ENCODE measurements at places on chromosomes 7 and 10.

DNA sequence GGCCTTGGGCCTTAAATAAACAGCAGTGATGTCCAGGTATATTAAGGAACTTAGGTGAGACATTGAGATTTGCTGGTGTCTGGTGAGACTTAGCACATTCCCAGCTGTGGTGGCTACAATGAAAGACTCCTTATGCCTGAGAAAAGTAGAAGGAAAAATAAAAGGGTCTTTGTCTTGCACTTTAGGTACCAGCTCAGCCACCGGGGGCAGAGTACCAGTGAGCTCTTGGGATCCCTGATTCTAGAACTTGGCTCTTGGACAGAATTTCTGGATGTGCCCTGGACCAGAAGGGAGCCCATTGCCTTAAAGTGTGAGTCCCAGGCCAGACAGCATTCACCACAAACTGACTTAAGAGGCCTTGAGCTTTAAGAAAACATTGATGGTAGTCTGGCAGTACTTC, 1038.7 kb downstream of the SORCS3 start:
- no peak for DNase-seq

DNA sequence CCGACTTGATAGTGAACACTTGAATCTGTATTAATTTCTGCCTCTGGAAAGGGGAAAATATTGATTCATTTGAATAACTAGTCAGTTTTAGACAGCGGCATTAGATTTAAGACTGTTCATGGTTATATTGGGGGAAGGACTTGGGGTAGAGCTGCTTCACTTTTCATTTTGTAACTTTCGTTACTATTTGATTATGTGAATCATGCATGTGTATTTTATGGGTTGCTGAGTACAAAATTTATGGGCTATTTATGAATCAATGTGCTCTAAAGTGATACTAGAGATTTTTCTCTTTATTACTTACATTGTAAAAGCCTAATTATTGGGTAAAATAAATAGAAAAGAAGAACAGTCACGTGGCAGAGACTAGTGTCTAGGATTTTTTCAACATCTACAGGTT, 4.9 kb downstream of the GLUD1 start:
- no peak for DNase-seq

- no peak for DNase-seq
Measured at GRCh38 chr10:13617116-13617515, 30.4 kb downstream of the PRPF18 start.

DNA sequence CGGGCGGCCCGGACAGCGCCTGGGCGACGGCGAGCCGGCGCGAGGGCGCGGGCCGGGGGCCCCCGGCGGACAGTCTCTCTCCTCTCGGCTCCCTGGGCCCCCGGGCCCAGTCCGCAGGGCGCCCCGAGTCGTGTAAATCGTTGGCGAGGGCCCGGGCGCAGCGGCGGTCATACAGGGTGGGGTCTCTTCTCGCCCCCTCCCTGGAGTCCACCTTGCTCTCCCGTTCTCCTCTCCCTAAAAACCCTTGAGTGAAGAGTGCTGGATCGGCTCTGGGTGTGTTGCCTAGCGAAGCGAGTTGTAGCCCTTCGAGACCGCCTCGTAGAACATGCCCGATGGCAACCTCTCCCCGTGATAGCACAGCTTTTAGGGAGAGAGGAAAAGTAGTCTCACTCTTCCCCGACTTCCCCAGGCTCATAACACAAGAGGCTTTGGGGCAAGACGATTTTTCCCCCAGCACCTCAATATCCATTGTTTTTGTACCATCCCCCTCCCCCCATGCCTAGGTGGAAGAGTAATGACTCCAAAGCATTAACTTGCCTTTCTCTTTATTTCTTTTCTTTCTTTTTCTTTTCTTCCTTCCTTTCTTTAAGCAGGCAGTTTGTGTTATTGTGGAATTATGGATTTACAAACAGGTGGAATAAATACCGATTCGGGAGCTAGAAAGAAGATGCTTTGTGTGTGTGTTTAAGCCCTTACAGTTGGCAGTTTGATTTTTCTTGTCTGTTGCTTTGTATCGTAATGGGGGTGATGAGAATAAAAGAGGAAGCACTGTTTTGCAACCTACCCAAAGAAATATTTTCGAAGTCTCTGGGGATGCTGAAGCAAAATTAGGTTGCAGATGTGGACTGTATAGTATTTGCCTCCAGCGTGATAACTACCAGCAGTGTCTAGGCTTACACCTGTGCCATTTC, 822 bp downstream of the SHOC2 start:
- DNase-seq: peak; percentile 29

DNA sequence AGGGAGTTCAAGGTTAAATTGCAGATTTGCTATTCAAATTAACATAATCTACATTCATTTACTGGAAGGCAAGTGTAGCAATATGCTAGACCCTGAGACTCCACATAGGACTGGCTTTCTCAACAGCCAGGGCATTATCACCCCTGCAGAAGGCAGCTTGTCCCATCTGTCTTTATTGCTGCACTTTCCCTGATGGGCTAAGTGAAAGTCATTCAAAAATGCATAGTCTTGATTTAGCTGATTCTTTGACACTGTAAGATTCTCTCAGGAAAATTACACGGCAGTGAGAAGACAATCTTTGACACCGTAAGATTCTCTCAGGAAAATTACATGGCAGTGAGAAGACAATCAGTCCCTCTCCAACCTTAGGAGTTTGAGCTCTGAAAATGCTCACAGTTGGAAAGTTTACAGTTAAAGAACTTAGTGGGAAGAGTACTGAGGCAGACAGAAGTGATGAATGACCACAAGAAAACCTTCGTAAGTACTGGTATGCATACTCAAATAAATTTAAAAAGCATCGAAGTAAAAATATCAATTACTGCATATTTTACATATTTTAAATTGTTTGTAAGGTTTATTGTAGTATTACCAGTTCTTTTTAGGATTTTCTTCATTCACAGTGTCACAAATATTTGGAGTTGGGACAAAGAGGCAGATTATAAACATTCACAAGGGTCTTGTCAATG, 88.9 kb downstream of the RAPGEF5 start:
- no peak for DNase-seq

GRCh38 chr7:17584822-17585221, 286.4 kb downstream of the AHR start:
- no peak for DNase-seq
